ENCODE measurements at places on chromosomes 12 and 14.

DNA sequence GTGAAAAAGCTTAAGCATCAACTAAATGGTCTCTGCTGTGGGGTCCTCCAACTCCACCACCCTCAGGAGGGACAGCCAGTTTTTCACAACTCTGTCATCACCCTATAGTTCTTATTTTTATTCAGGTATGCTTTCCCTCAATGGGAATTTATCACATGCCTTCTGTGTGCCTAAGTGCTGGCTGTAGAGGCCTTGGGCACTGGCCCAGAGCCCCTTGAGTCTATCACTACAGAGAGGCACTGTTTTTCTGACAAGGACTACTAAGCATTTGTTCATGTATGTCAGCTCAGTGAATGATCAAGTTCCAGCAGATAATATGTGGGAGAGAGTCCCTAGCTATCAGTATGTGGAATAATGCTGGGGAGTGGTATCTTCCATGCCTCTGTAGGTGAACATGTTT is 463.9 kb downstream of the NPAS3 start:
- DNase-seq, result no peak

GRCh38 chr14:52538623-52539022 is 13.7 kb downstream of the TXNDC16 start:
- DNase-seq, result no peak

- DNase-seq, result no peak
Observed at GRCh38 chr12:28611115-28611435, 420.8 kb downstream of the CCDC91 start.

DNA sequence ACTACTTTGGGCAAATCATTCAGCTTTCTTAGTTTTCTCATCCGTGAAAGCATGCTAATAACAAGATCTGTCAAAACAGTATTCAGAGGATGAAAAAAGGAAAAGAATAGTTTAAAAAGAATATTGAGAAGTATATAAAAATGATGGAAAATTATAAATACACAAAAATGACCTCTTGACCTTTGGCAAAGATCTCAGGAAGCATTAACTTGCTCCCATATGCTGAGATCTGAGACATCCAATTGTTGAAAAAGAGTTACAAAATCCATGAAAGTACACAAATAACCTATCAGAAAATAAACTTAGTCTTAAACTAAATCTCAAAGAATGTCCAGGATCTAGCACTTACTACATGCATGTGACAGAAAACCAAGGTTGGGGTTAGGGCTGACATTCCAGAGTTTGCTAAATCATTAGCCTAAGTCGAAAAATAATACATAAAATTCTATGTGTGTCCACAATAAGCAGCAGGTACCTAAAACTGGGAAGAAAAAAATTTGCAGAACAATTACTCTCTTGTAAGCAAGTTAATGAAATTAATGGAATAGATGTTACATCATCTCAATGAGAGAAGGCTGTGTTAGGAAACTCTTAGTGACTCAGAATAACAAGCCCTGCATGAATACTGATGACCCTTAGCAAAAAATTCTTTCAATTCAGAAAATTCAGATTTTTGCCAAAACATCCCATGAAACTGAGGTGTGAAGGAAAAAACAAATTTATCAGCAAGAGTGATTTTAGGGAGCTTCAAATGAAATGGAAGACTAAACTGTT is 3.4 kb downstream of the PAH start:
- no peak for DNase-seq
